Prostate gland (tissue), 2 donors: ENCODE measurements at places on chromosomes 2 and 18. TPM values are rescaled to one million over a fixed set of nuclear protein-coding genes. Genes with fewer than 3 reads are reported as not detected.

ZFP36L2 gene
- 117 TPM for total RNA-seq

DNA sequence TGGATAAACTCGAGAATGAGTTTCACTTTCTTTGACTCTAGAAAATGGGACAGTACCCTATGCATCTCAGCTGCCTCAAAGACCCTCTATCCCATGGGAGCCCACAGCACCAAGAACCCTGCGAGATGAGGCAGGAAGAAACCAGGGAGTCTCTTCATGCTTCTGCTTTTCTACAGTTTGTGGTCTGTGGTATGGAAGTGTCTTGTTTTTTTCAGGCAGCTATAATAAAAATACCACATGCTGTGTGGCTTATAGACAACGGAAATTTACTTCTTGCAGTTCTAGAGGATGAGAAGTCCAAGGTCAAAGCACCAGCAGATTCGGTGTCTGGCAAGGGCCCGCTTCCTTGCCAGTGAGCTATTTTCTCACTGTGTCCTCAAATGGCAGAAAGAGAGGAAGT, 257.9 kb downstream of the SUCLG1 start:
- H3K4me1 ChIP-seq, result no peaks in the 10 kb centered on the region
- no peak overlapping the region for H3K4me3 ChIP-seq
- H3K27ac ChIP-seq, result no peak overlapping the region
- no peaks in the 10 kb centered on the region for H3K36me3 ChIP-seq
- DNase-seq, result no peak
- no peaks in the 10 kb centered on the region for H3K27me3 ChIP-seq

GRCh38 chr2:211376410-211376809, 820.0 kb downstream of the CPS1 start:
- no peak overlapping the region for H3K27ac ChIP-seq
- no peak overlapping the region for H3K4me3 ChIP-seq
- H3K4me1 ChIP-seq, result no peaks in the 10 kb centered on the region
- no peaks in the 10 kb centered on the region for H3K36me3 ChIP-seq
- H3K27me3 ChIP-seq, result no peaks in the 10 kb centered on the region

DNA sequence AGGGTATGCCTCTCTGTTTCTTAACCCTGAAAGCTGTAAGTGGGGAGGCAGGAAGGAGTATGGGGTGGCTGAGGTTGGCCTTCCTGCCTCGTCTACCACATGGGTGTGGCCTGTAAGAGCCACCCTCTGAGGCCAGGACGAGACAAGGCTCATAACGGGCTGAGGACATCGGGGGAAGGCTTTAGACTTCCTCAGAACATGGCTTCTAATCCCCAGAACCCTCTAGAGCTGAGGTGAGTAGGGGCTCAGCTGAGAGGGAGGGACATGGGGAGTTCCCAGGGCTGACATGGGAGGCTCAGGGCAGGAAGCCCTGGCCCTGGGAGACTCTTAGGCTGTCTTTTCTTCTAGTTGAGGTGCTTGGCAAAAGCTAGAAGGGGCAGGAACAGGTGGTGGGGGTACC, 36.7 kb downstream of the EMX1 start:
- H3K27me3 ChIP-seq, result no peaks in the 10 kb centered on the region
- no peak overlapping the region for H3K27ac ChIP-seq

RNF144A gene
- total RNA-seq, result 9.1 TPM

SERPINB3 gene
- 8.5 TPM for total RNA-seq
